ENCODE measurements at places on chromosomes 16 and 17.

DNA sequence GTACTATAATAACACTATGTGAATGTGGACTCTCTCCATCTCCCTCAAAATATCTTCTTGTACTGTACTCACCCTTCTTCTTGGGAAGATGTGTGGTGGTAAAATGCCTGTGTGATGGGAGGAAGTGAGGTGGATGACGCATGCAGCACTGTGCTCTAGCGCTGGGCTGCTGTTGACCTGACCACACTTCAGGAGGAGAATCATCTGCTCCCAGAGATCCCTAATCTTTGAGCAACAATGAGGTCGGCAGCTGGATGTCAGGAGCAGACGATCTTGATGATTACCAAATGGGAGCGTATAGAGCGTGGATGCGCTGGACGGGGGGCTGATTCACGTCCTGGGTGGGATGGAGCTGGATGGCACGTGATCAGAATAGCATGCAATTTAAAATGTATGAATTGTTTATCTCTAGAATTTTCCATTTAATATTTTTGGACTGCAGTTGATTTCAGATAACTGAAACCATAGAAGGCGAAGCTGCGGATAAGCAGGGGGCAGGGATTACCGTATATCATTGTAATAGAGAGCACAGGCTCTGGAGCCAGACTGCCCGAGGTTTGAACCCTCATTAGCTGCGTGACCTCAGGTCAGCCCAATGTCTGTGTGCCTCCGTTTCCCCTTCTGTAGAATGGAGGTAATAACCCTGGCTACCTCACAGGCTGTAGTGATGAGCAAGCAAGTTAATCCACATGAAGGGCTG, 23.7 kb upstream of the CYLD start:
- DNase-seq, result no peak

GRCh38 chr17:520447-521182, 168.0 kb upstream of the RPH3AL start:
- DNase-seq, result no peak

- DNase-seq, result no peak
Measured at GRCh38 chr17:29734640-29735039, 111.9 kb upstream of the CORO6 start.

GRCh38 chr17:64400642-64401041, 10.0 kb upstream of the PECAM1 start:
- DNase-seq, result no peak

- no peak for DNase-seq
Measured at GRCh38 chr17:79338604-79339003, 264.0 kb downstream of the ENGASE start.

- no peak for DNase-seq
Measured at GRCh38 chr17:45934044-45934979, 40.0 kb downstream of the MAPT start.

DNA sequence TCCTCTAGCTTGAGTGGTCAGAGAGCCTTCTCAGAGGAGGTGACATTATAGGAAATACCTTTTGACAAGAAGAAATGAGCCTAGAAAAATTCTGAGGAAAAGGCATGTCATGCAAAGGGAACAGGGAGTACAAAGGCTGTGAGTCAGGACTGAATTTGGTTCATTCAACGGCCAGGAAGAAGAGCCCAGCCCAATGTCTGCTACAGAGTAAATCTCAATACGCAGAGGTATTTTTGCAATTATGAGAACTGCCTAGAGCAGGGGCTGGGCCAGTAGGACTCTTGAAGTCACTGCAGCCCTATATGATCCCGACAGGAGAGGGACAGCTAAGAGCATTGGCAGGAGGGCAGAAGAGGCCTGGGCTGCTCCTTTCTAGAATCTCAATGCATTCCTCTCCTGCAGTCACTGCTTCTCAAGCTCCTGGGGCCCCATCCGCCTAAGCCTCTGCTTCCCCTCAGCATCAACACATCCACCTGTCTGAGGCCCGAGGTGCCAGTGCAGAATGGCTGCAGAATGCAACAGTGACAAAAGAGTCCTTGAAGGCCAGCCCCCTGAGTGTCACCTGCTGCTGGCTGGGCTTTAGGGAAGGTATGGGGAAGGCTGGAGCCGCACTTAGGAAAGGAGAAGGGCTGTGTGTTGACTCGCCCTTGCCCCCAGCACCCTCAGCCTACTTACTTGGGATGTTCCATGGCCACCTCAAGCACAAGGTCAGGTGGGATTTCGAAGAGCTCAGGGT, 20.1 kb downstream of the NOS2 start:
- DNase-seq, result no peak

DNA sequence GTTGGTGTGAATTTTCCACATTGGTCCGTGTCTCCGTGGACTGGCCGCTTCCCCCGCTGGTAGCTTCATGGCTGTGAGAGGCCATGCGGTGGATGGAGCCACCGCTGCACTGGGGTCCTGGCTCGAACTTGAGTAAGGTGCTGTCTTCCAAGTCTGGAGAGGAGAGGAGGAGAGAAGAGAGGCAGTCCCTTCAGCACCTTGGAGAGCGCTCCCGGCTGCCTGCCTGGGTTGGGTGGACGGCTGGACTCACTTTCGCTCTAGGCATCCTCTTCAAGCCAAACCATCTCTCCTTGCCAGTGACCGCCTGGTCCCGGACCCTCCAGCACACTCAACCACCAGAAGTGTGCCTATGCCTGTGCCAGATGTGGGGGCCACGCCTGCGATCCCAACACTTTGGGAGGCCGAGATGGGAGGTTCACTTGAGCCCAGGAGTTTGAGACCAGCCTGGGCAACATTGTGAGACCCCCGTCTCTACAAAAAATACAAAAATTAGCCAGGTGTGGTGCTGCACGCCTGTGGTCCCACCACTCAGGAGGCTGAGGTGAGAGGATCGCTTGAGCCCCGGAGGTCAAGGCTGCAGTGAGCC, 6.2 kb downstream of the JPH3 start:
- peak; percentile 22 for DNase-seq

- no peak for DNase-seq
Measured at GRCh38 chr17:79577485-79578187, 33.2 kb downstream of the RBFOX3 start.

- no peak for DNase-seq
Measured at GRCh38 chr17:32330147-32330546, 11.8 kb downstream of the C17orf75 start.

- no peak for DNase-seq
Measured at GRCh38 chr17:40849723-40850122, 17.3 kb downstream of the KRT12 start.

DNA sequence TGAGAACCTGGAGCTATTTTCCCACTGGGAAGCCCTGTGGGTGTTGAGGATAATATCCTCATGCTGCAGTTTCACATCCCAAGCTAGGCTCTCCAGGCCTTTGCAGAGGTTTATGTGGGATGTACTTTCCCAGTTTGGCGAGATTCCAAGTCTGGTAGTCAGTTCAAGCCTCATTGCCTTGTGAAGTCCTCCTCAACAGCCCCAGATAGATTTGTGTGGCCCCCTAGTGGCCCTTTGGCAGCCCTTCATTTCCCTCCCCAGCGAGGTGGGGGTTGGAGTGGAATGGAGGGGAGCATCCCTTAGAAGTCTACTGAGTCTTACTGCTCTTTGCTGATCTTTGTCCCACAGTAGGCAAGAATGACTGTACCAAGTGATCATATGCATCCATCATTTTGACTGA, 137.9 kb downstream of the CDH11 start:
- DNase-seq, result no peak

DNA sequence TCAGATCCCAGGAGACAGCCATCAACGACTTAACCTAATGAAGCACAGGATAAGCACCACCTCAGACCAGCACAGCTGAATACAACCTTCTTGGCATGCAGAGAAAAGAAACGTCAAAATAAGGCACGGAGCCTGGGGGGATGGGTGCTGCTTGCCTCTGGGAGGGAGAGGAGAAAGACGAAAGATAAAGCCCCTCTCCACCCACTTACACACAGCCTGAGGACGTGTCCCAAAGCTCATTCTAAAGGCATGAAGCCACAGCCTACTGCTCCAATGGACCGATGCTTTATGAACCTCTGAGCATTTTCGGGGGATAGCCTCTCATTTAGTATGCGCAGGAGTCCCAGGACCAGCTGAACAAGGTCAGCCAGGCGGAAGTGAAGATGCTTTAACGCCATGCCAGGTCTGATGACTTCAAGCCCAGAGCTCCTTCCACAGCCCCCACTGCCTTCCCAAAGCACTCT, 31.1 kb downstream of the ST3GAL2 start:
- DNase-seq, result no peak

- no peak for DNase-seq
Measured at GRCh38 chr17:35291802-35292201, 48.9 kb downstream of the SLFN5 start.

GRCh38 chr17:47210779-47211178, 1.6 kb downstream of the MYL4 start:
- no peak for DNase-seq

GRCh38 chr16:13421726-13422125, 498.2 kb upstream of the ERCC4 start:
- DNase-seq, result no peak

DNA sequence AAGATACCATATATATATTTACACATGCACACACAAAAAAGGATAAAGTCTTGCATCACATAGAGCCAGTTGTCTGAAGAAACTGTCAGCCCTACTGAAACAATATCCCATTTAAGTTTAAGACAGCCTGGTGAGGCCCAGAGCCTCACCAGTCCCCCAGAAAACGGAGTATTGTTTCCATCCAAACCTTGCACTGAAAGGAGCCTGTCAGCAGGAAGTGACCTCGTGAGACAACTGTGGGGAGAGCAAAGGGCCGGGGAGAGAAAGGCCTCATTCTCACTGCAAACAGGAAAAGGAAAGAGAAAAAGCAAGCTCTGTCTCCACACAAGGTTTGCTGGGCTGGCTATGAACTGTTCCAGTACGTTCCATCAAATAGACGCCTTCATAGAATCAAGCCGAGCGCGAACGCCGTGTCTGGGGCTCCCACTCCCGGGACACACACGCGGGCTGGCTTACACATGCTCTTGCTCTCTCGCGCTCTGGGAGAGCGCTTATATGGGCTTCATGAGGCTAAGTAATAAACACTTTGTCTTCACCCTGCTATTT, 44.4 kb upstream of the ZFHX3 start:
- DNase-seq, result no peak

- DNase-seq, result no peak
Measured at GRCh38 chr17:50830994-50831393, 4.4 kb upstream of the WFIKKN2 start.

GRCh38 chr16:70534971-70535370, 11.4 kb downstream of the SF3B3 start:
- DNase-seq, result no peak

- DNase-seq, result no peak
Measured at GRCh38 chr17:9937901-9938300, 32.8 kb upstream of the RCVRN start.

GRCh38 chr16:28977703-28978662, 3.4 kb downstream of the SPNS1 start:
- DNase-seq, result no peak

GRCh38 chr17:49344914-49345313, 17.1 kb downstream of the ZNF652 start:
- DNase-seq, result no peak

GRCh38 chr16:2212362-2213324, 2.0 kb upstream of the BRICD5 start:
- no peak for DNase-seq

DNA sequence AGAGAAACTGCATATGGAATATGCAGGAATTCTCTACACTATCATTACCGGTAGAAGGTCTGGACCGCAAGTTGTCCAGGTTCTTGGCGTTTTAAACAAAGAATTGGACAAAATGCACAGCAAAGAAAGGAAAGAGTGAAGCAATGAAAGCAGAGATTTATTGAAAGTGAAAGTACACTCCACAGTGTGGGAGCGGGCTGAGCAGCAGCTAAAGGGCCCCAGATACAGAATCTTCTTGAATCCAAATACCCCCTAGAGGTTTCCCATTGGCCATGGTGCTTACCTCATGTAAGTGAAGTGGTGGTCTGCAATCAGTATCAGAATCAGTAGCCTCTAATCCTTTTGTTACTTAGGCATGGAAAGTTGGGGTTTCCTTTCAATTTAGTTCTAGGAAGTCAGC, 178.5 kb upstream of the IRX3 start:
- no peak for DNase-seq

GRCh38 chr16:72224260-72224768, 52.4 kb upstream of the PMFBP1 start:
- no peak for DNase-seq

GRCh38 chr16:14018851-14019250, 52.3 kb upstream of the MRTFB start:
- DNase-seq, result no peak

DNA sequence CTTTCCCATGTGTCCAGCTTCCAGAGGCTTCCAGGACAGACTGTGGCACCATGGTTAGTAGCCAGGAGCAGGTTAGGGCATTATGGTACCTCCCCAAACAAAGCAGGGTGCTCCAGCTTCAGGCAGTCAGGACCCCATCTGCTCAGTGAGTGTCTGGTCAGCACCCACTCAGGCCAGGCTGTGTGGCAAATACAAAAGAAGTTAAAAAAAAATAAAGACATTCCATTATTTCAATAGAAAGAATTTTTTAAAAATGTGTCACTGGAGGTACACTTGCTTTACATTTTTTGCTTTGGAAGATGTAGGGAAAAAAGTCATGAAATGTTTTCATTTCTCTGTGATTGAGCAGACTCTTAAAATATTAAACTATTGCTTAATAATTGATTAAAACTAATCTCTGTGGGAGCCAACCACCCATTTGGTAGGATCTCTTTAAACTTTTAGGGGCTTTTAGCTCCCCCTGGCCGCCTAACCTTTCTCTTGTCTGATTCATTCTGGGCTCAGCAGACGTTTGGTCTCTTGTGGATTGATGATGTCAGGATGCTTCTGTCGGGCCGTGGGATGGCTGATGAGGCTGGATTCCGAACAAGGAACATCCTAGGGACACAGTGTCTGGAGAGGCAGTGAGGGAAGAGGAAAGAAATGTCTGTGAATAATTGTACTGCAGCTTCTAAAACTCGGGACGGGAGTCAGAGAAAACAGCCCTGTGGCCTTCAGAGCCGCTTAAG, 28.4 kb upstream of the NPTX1 start:
- no peak for DNase-seq

DNA sequence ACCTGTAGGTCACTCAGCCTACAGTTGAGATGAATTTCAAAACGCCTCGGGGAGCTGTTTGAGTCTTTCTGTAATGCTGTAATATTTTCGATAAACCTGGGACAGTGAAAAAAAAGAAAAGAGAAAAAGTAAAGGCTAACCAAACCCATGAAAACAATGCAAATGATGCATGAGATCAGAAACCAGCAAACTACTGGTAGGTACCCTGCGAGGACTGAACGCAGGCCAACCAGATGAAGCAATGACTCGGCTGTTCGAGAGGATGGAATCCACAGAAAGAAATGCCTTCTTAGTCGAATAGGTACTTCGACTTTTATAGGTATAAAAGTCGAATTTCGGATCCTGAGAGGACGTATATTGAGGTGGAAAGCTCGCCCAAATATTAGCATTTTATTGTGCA, 509 bp upstream of the ATAD5 start:
- DNase-seq, result no peak

DNA sequence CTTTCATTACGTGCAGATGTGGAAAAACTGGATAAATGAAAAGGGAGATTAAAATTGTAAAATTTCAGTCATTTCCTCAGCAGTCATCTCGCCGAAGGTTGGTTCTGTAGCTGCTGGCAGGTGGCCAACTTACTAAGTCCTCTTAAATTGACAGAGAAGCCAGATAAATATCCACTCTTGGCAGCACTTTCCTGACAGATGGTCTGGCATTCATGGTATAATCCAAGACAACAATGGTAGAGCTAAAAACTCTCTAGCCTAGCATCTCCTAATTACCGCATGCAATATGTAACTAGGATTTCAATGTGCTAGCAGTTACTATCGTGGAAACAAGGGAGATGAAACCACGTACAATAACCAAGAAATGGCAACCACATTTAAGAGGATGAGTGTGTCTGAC, 306.3 kb downstream of the CNTNAP4 start:
- DNase-seq, result no peak

GRCh38 chr16:1265090-1265630, 9.3 kb downstream of the TPSD1 start:
- no peak for DNase-seq

- no peak for DNase-seq
Measured at GRCh38 chr16:28297784-28298510, 5.6 kb downstream of the SBK1 start.

Measured in central memory CD8-positive, alpha-beta T cell (primary cell).